Upper lobe of left lung (tissue), 6 donors: ENCODE measurements at places on chromosomes 12 and 14. TPM values are rescaled to one million over a fixed set of nuclear protein-coding genes. Genes with fewer than 3 reads are reported as not detected.
A peak's percentile ranks its signal among the peaks of the same experiment; 100 is the strongest.

The KCNMB4 gene
- 7.8 TPM for total RNA-seq

The PTPN21 gene
- total RNA-seq = 58.7 TPM

GRCh38 chr12:16030744-16031143, 119.6 kb downstream of the DERA start:
- H3K27ac ChIP-seq = no peak overlapping the region
- H3K4me1 ChIP-seq = peaks cover 5% of the 10 kb centered on the region
- no peaks in the 10 kb centered on the region for H3K27me3 ChIP-seq
- no peak for DNase-seq
- H3K4me3 ChIP-seq = no peak overlapping the region

DNA sequence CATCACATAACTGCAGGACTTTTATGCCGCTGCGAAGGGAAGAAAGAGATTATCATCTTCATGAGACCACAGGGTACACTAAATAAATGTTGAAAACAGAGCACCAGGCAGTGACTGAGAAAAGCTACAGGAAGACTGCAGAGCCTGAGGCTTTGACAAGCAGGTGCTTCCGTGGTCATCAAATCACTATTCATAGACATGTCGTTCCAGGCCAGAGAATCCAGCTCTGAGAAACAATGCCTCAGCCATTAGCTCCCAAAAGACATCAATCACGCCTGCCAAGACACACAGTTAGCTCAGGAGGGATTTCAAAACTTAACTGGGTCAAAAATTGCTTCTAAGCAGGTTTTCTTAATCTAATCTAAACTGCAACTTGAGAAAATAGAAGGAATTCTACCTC, 47.2 kb upstream of the GARIN6 start:
- H3K36me3 ChIP-seq = no peaks in the 10 kb centered on the region
- H3K4me1 ChIP-seq = no peaks in the 10 kb centered on the region
- H3K27me3 ChIP-seq = no peaks in the 10 kb centered on the region
- no peak overlapping the region for H3K4me3 ChIP-seq
- DNase-seq = no peak

- no peaks in the 10 kb centered on the region for H3K36me3 ChIP-seq
- H3K4me1 ChIP-seq = no peaks in the 10 kb centered on the region
- no peak for DNase-seq
- H3K27ac ChIP-seq = no peak overlapping the region
- no peaks in the 10 kb centered on the region for H3K27me3 ChIP-seq
Observed at GRCh38 chr12:90659060-90659459, 295.9 kb downstream of the CCER1 start.

DNA sequence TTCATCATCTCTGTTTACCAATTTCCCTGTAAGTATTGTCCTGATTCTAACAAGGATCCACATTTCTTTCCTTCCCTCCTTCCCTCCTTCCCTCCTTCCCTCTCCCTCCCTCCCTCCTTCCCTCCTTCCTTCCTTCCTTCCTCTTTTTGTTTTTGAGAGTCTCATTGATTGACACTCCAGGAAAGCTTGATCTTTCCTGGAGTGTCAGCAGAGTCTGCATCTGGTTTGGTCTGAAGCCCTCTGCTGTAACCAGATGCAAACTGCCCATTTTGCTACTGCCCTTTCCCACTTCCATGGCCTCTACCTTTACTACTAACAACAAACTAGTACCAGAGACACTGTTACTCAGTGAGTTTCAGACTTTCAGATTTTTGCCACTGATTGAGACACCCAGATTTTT, 14.4 kb upstream of the OR6C65 start:
- no peaks in the 10 kb centered on the region for H3K36me3 ChIP-seq
- H3K4me3 ChIP-seq = no peak overlapping the region
- H3K27ac ChIP-seq = no peak overlapping the region
- no peaks in the 10 kb centered on the region for H3K27me3 ChIP-seq
- no peak for DNase-seq

- peaks cover 53% of the 10 kb centered on the region for H3K4me1 ChIP-seq
- no peak overlapping the region for H3K4me3 ChIP-seq
- H3K27ac ChIP-seq = peak overlapping the region; percentile 93
- peak; percentile 21 for DNase-seq
- H3K27me3 ChIP-seq = no peaks in the 10 kb centered on the region
- no peaks in the 10 kb centered on the region for H3K36me3 ChIP-seq
Observed at GRCh38 chr14:55099756-55100155, 29.3 kb upstream of the LGALS3 start.
